ENCODE measurements at places on chromosomes 3 and 15.

GRCh38 chr3:102791641-102792589 is 357.1 kb downstream of the ZPLD1 start:
- DNase-seq = no peak

- no peak for DNase-seq
Measured at GRCh38 chr3:113185194-113185835, 26.0 kb upstream of the BOC start.

- DNase-seq = no peak
Measured at GRCh38 chr3:72953325-72953956, 43.2 kb upstream of the PPP4R2 start.

DNA sequence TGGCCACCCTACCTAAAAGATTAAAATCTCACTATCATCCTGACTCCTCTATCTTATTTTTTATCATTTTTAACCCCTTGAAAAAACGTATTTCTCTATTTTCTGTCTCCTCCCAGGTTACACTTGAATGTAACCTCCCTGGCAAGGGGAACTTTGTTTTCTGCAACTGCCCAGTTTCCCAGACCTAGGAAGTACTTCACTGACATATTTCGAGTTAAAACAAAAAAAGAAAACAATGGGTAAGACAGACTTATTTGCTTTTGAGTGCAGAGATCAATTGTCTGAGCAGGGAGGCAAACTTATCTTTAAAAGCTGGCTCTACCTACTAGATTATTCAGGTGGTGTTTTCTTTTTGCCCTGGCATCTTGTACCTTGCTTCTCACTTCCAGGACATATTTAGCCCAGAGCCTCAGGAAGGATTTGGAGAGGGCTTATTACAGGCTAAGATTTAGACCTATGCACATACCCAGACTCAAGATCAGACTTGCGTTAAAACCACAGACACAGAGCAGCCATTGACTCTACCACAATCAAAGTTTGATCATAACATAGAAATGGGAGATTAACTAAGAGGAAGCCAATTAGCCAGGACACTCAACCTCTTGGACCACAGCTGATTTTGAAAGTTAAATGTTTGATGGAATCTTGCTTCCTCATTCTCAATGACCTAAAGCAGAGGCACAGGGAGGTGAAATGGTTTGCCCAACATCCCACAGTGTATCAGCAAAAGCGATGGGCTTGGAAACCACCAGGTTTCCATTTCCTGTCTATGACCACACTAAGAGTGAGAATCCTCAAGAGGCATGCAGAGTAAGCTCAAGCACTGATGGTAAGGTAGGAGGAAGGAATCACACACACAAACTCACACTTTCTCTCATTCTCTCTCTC is 169.5 kb upstream of the THBS1 start:
- DNase-seq = no peak

DNA sequence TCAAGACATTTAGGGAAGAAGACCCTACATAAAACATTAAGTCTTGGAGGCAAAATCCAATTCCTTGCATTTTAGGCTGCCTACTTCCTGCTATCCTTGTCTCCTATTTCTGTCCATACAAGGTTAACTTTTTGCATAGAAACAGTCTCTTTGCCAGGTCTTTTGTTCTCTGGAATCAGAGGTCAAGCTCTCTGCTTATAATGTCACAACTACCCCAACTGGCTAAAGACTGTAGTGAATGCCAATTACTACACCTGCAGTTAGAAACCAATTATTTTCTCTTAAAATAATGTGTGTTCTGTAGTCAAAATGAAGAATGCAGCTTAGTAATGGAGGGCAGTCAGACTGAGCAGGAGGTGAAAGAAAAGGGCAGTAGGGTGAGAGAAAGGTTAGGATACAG is 856.2 kb downstream of the TUSC7 start:
- DNase-seq = no peak

- DNase-seq = no peak
Measured at GRCh38 chr3:89332793-89333192, 225.4 kb downstream of the EPHA3 start.

DNA sequence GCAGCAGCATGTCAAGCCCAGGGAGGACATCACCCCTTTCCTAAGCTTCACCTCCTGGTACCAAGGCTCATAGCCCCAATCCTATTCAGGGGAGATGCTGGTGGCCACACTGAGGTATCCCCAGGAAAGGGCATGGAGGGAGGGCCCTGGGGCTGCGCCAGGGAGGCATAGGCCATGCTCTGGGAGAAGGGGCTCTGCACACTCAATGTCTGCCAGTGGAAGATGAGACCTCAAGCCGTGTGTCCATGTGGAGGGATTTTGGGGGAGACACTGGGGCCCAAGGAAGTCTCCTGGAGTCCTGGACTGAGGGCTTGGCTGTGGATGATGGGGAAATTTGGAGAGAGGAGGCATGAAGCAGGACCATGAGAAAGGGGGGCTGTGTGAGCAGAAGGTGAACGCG is 21.2 kb upstream of the PRR23E start:
- DNase-seq = no peak

GRCh38 chr3:186360779-186361178 is 1.3 kb downstream of the DGKG start:
- no peak for DNase-seq

DNA sequence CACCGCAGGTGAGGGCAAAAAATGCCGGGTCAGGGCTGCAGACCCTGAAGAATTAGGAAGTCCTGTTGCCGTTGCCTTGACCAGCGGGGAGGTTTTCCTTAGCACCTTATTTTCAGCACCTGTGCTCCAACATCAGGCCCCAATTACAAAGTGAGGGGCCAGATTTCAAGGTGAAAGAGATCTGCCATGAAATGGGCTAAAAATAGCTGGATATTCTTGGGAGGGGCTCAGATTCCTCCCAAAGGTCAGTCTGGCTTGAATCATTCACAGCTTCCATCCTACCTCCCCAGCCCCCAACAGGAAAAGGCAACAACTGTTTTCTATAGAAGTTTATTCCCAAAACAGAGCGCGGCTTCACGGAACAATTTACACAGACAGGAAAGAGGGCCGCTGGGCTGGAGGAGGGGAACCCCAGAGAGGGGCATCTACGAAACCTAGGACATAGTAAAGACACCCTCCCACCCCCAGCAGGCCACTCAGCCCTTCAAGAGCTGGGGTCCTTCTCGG is 941 bp upstream of the SLC26A6 start:
- DNase-seq = no peak

DNA sequence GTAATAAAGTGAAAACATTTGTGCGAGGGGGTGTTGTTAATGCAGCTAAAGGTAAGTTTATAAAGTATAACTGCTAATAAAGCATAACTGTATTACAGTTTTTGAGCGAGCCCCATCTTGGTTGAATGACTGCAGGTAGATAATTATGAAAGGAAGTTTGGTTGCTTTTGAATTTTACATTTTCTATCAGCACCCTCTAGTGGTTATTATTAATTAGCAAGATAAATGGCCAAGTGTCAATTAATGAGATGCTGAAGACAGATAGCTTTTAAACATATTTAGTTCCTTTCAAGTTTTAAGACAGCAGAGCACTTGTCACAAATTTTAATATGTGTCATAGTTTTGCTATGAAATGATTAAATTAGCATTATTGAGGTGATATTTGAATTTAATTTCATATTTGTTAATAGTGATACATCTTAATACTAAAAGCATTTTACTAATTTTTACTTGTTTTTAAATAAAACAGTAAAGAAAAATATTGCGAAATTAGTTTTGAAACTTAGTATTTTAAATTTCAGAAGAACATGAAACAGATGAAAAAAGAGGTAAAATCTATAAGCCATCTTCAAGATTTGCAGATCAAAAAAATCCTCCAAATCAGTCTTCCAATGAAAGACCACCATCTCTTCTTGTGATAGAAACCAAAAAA is 15.1 kb downstream of the U2SURP start:
- no peak for DNase-seq

DNA sequence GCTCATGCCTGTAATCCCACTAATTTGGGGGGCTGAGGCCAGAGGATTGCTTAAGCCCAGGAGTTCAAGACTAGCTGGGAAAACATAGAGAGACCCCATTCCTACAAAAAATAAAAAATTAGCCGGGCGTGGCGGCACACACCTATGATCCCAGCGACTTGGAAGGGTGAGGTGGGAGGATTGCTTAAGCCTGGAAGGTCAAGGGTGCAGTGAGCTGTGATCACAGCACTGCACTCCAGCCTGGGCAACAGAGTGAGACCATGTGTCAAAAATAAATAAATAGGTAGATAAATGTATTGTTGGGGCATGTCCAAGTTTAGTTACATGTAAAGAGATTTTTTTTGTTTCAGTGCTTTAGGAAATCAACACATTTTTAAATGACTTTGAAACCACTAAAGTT is 36.4 kb downstream of the SLC12A1 start:
- no peak for DNase-seq

GRCh38 chr3:136982520-136983138 is 24.8 kb downstream of the IL20RB start:
- no peak for DNase-seq

- no peak for DNase-seq
Measured at GRCh38 chr3:34174740-34175139, 376.3 kb downstream of the PDCD6IP start.

DNA sequence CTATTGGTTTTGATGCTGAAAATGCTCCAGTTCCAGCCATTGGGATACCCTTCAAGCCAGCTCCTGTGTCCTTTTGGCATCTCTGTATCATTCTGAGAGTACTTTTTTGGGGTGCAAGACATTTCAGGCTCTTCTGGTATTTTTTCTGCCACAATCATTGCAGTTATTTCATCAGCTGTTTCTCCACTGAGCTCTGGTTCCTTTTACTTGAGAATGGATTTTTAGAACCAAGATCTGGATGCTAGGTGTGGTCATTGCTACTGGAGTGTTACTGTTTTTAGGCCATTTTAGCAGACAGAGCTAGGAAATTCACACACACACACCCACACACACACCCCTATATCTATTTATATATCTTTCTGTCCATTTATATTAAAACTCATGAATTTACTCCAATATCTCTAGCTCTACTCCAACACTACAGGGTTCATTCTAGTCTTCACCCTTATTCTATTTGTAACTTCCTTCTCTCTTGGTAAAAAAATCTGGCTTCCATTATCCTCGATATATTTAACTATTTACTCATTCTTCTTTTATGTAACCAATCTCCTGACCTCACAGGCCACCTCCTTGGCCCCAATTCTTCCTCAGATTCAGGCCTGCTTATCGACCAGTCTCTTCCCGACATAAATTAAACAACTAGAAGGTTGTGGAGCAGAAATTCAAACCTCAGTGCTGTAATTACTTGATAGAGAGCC is 17.0 kb downstream of the SLC35G2 start:
- DNase-seq = no peak

DNA sequence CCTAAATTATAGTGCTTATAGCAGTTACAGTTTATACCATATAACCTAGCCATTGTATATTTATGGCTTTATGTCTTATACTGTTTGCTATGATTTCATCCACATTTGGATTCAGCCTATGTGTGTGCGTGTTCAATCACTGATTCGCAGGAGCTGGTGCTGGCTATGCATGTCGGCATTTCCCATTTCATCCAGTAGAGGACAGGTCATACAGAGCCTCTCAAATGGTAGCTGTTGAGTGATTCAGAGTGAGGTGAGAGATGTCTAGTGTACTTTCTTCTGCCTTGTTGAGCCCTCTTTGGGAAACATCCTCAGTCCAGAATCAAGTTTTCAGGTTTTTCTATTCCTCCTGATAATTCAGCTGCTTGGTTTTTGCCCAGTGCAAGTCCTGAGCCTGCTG is 76.1 kb downstream of the FRMD4B start:
- DNase-seq = no peak

GRCh38 chr15:88918738-88919137 is 5.6 kb upstream of the MFGE8 start:
- DNase-seq = no peak

GRCh38 chr15:53462651-53463050 is 296.8 kb downstream of the WDR72 start:
- no peak for DNase-seq

DNA sequence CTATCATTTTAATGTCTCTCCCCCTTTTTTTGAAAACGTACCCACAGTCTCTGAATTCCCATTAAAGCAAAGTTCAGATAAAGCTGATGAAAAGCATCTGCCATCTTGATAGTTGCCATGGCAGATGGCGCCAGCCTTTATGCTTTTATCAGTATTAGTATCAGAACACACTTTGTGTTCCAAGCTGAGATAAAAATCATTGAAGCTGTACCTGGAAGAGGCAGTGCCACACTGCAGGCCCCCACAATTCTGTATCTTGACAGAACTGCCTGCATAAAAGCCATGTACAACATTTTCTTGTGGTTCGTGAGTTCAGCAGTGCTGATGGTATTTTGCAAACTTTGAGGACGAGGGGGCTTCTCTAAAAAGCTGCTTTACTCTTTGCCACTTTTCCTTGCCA is 311.7 kb downstream of the SATB1 start:
- DNase-seq = no peak

GRCh38 chr3:76969996-76970615 is 69.8 kb upstream of the ROBO2 start:
- no peak for DNase-seq

- no peak for DNase-seq
Measured at GRCh38 chr15:78067328-78068228, 9.9 kb downstream of the TBC1D2B start.

DNA sequence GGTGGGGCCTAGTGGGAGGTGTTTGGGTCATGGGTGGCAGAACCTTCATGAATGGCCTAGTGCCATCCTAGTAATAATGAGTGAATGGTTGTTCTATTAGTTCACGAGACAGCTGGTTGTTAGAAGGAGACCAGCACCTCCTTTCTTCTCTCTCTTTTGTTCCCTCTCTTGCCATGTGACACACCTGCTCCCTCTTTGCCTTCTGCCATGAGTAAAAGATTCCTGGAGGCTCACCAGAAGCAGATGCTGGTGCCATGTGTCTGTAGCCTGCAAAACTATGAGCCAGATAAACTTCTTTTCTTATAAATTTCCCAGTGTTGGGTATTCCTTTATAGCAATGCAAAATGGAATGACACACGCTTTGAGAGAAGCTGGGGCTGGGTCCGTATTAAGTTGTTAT is 89.0 kb upstream of the SLC4A7 start:
- DNase-seq = no peak

GRCh38 chr3:169467751-169468150 is 195.8 kb downstream of the MECOM start:
- no peak for DNase-seq

GRCh38 chr15:84601555-84601838 is 688 bp downstream of the ZSCAN2 start:
- DNase-seq = no peak

GRCh38 chr3:14775563-14775962 is 43.2 kb upstream of the FGD5 start:
- no peak for DNase-seq

DNA sequence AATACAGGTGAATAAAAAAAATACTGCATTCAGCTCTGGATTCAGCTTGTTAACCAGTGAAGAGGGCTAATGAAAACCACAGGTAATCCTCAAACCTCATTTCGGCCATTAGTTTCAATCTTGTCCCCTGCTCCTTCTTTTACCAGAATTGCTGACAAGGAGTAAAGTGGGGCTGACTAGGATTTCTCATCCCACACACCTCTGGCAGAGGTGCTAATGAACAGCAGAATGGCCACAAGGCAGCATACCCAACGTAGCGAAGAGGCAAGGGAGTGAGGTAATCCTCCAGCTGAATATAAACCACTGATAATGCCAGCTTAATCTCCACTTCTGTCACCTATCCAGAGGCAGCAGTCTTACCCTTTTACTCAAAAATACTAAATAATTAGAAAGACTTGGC is 248.8 kb upstream of the CDIN1 start:
- no peak for DNase-seq

- DNase-seq = no peak
Measured at GRCh38 chr3:84223512-84223911, 735.3 kb upstream of the CADM2 start.

GRCh38 chr3:106589311-106589942 is 720.6 kb upstream of the CBLB start:
- no peak for DNase-seq

Data from stimulated activated CD8-positive, alpha-beta memory T cell treated with anti-CD3 and anti-CD28 coated beads, Interleukin-7, amount 100 ng/mL, for 24 hours (primary cell).